ENCODE measurements at places on chromosomes 5 and 9.

GRCh38 chr5:38921174-38921573 is 75.4 kb downstream of the OSMR start:
- no peak overlapping the region for H3K27ac ChIP-seq
- peaks cover 24% of the 10 kb centered on the region for H3K27me3 ChIP-seq
- no peaks in the 10 kb centered on the region for H3K36me3 ChIP-seq
- no peaks in the 10 kb centered on the region for H3K4me1 ChIP-seq

DNA sequence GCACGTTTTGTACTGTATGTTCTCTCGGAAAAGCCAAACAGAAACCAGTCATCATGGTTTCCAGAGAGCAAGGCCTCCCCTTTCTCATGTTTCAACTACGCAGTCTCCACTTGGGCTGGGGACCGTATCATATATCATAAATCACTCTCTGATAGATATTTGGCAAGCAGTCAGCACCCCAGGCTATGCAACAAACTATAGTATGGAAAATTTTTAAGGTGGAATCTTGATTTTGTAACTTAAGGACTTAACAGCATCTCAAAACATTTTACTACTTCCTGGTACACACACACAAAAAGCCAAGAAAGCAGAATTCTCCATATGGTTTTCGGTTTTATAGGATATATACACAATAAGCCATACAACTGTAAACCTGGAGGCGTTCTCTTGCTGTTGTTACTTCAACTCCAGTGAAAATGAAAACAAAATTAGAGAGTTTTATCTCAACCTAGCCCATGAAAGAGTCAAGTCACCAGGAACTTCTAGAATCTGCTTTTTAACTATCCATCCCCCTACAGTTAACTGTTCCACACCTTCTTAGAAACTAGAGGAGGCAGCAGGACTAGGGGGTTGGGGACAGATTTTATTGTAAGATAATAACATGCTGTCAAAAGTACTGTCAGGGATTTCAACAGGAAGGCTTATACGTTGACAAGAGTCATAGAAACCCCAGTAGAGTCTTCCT is 283.4 kb downstream of the NFIB start:
- H3K4me1 ChIP-seq = no peaks in the 10 kb centered on the region
- no peaks in the 10 kb centered on the region for H3K27me3 ChIP-seq
- no peaks in the 10 kb centered on the region for H3K36me3 ChIP-seq
- no peak for DNase-seq

- no peaks in the 10 kb centered on the region for H3K27me3 ChIP-seq
- H3K4me3 ChIP-seq = peak overlapping the region; percentile 79
- H3K4me1 ChIP-seq = peaks cover 100% of the 10 kb centered on the region
- H3K36me3 ChIP-seq = peaks cover 13% of the 10 kb centered on the region
- DNase-seq = peak; percentile 50
Observed at GRCh38 chr9:127970401-127971313, 10.1 kb downstream of the EEIG1 start.

DNA sequence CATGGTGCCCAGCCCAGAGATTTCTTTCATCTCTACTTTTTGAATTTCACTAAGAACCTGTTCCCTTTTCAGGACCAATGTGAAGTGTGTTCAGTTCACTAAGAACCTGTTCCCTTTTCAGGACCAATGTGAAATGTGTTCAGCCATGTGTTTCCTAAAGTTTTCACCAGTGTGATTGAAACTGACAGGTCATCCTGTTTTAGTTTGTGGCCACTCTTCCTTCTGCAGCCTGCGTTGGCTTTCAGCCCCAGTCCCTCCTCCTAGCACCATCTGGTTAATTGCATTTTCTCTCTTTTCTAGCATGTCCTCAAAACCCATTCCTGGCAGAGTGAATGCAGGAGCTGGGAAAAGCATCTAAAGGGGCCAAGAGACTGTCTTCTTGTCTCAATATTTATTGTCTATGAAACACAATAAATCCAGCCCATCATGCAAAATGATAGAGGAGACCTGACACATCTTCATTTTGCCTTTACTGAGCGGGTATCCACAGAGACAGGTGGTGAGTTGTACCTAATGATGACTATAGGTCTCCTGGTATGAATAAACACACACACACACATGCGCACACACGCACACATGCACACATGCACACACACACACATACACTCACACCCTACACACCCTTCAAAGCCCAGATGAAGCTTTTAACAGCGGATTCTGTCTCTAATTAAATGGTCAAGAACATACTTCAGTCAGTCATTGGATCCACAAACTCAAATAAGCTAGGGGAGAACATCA is 6.1 kb upstream of the PANK3 start:
- H3K36me3 ChIP-seq = no peaks in the 10 kb centered on the region
- peaks cover 14% of the 10 kb centered on the region for H3K27me3 ChIP-seq
- no peak overlapping the region for H3K4me3 ChIP-seq
- H3K27ac ChIP-seq = no peak overlapping the region
- peaks cover 10% of the 10 kb centered on the region for H3K4me1 ChIP-seq

DNA sequence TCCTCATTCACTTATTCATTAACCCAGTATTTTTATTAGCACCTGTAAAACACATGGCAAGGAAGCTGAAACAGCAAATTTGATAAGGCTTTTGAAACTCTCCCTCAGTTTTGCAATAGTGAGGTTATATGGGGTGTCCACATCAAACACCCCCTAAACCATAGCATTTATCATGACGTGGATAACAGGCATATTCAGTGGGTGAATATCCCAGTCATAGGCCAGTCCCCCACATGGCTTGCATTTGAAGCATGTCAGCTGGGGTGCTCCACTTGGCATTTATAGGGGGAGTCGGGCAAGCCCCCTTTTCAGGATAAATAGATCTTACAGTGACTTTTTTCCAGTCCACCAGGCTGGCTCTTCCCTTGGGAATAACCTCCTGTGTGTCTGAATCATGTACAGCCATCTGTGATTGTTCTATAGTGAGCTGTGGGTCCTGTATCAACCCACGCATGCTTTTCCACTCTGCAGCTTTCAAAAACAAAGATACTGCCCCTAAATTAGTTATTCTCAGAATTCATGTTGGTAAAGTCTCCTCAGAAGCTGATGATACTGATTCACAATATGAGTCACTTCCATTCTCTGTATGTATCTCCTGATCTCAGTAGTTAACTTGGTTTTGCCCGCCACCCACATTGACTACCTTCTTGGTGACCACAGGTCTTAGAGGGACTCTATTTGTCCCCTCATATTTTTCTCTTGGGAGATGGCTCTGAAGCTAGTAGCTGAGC is 84.4 kb upstream of the SPIN1 start:
- H3K27ac ChIP-seq = no peak overlapping the region
- no peaks in the 10 kb centered on the region for H3K4me1 ChIP-seq
- no peak overlapping the region for H3K4me3 ChIP-seq

GRCh38 chr5:159543326-159543725 is 213.0 kb upstream of the IL12B start:
- no peaks in the 10 kb centered on the region for H3K27me3 ChIP-seq
- H3K4me1 ChIP-seq = no peaks in the 10 kb centered on the region
- peaks cover 4% of the 10 kb centered on the region for H3K36me3 ChIP-seq
- no peak for DNase-seq
- H3K27ac ChIP-seq = no peak overlapping the region
- H3K4me3 ChIP-seq = no peak overlapping the region

DNA sequence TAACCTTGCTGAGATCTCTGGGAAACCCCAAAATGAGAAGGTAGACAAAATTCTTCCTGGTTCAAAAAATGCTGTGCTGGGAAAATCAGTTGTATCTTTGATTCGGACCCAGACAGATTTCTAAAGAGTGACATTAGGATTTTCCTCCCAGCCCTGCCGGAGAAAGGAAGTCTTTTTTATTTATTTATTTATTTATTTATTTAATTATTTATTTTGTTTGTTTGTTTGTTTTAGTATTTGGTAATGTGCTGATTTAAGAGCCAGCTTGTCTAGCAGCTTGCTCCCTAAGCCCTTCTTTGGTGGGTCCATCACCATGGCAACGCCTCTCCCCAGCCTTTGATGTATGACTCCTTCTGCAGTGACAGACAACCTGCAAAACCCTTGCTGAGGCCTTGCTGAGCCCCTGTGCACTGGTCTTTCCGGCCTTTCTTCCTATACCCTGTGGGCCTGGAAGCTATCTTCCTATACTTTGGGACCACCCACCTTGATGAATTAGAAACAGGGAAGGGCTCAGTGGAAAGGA is 60.6 kb upstream of the AFAP1L1 start:
- H3K27me3 ChIP-seq = peaks cover 6% of the 10 kb centered on the region
- no peak overlapping the region for H3K4me3 ChIP-seq
- DNase-seq = no peak
- no peaks in the 10 kb centered on the region for H3K36me3 ChIP-seq

- H3K36me3 ChIP-seq = no peaks in the 10 kb centered on the region
- no peak overlapping the region for H3K27ac ChIP-seq
- H3K4me1 ChIP-seq = no peaks in the 10 kb centered on the region
- H3K4me3 ChIP-seq = no peak overlapping the region
- no peaks in the 10 kb centered on the region for H3K27me3 ChIP-seq
Observed at GRCh38 chr5:116622375-116623050, 47.9 kb upstream of the SEMA6A start.

GRCh38 chr5:77683171-77683732 is 44.7 kb upstream of the OTP start:
- no peak overlapping the region for H3K4me3 ChIP-seq
- H3K27ac ChIP-seq = no peak overlapping the region
- no peaks in the 10 kb centered on the region for H3K4me1 ChIP-seq
- no peak for DNase-seq

DNA sequence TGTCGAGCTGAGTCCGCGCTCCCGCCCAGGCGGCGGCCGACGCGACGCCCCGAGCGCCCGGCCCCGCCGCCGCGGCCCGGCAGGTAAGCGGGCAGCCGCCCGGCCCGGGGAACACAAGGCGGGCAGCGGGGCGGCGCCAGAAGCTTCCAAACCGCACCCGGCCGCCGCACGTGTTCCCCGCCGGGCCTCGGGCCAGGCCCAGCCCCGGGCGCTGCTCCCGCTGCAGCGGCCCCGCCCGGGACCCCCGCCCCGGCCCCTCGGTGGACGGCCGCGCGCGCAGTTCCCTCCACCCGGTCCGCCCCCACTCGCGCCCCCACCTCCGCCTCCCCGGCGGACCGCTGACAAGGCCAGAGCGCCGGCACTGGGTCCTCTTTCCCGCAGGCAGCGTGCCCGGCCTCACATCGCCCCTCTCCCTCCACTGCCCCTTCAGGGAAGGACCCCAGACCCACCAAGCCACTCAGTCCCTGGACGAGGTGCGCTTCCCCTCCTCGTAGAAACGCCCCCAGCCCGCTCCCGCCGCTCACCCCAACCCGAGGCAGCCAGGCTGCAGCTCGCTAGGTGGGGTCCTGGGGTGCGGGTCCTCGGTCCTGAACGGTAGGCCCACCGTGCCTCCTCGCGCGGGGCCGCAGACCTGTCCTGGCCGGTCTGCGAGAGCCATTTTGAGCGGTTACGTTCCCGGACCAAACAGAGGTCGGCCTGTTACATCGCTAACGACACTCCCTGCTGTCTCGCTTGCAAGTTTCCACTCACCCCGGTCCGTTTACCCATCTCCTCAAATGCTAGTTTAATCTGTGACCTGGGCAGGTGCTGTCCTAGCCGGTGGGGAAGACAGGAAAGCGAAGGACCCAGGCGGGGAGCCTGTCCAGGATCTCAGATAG is 475 bp downstream of the WDR5 start:
- peak overlapping the region; percentile 56 for H3K27ac ChIP-seq
- DNase-seq = no peak
- peaks cover 35% of the 10 kb centered on the region for H3K4me1 ChIP-seq
- peaks cover 24% of the 10 kb centered on the region for H3K36me3 ChIP-seq
- no peaks in the 10 kb centered on the region for H3K27me3 ChIP-seq
- peak overlapping the region; percentile 88 for H3K4me3 ChIP-seq

DNA sequence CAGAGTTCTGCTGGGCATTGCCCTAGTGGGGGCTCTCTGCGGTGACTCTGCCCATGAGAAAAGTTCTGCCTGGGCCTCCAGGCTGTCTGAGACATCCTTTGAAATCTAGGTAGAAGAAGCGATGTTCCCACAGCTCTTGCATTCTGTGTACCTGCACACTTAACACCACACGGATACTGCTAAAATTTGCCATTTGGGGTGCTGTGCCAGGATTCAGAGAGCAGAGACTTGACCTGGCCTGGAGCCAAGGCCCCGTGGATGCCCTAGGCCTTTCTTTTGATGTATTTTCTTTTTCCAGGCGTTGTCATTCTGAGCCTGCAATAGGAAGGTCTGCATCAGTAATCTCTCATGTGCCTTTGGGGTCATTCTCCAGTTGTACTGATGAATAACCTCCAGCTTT is 89.3 kb upstream of the IL12B start:
- DNase-seq = no peak
- no peaks in the 10 kb centered on the region for H3K36me3 ChIP-seq
- peaks cover 22% of the 10 kb centered on the region for H3K4me1 ChIP-seq
- H3K4me3 ChIP-seq = no peak overlapping the region
- H3K27me3 ChIP-seq = no peaks in the 10 kb centered on the region

GRCh38 chr9:5593904-5594303 is 35.0 kb upstream of the RIC1 start:
- peak overlapping the region; percentile 70 for H3K4me3 ChIP-seq
- H3K4me1 ChIP-seq = peaks cover 94% of the 10 kb centered on the region
- H3K27ac ChIP-seq = peak overlapping the region; percentile 98
- H3K36me3 ChIP-seq = no peaks in the 10 kb centered on the region
- no peaks in the 10 kb centered on the region for H3K27me3 ChIP-seq
- DNase-seq = no peak

- DNase-seq = no peak
- no peaks in the 10 kb centered on the region for H3K27me3 ChIP-seq
- H3K27ac ChIP-seq = no peak overlapping the region
Observed at GRCh38 chr9:36679710-36680109, 107.0 kb downstream of the MELK start.

- no peak overlapping the region for H3K4me3 ChIP-seq
- peaks cover 22% of the 10 kb centered on the region for H3K27me3 ChIP-seq
- no peaks in the 10 kb centered on the region for H3K4me1 ChIP-seq
- no peaks in the 10 kb centered on the region for H3K36me3 ChIP-seq
- H3K27ac ChIP-seq = no peak overlapping the region
Observed at GRCh38 chr9:129467004-129467588, 153.8 kb downstream of the C9orf50 start.

- no peaks in the 10 kb centered on the region for H3K27me3 ChIP-seq
- DNase-seq = no peak
- peaks cover 49% of the 10 kb centered on the region for H3K36me3 ChIP-seq
- peaks cover 10% of the 10 kb centered on the region for H3K4me1 ChIP-seq
- no peak overlapping the region for H3K27ac ChIP-seq
Observed at GRCh38 chr9:79638806-79639205, 67.0 kb downstream of the TLE4 start.

GRCh38 chr9:95809686-95810085 is 65.8 kb upstream of the ERCC6L2 start:
- no peak overlapping the region for H3K27ac ChIP-seq
- H3K4me3 ChIP-seq = no peak overlapping the region
- peaks cover 3% of the 10 kb centered on the region for H3K36me3 ChIP-seq
- H3K27me3 ChIP-seq = peaks cover 6% of the 10 kb centered on the region

Measured in activated B cell treated with CpG ODN at 0.5 μM for 24 hours (primary cell).